Stimulated activated CD4-positive, alpha-beta T cell treated with anti-CD3 and anti-CD28 coated beads, Interleukin-4, amount 100 ng/mL, for 24 hours (primary cell): ENCODE measurements at places on chromosomes 16 and 17.

GRCh38 chr16:87201790-87202189 lies 115.4 kb downstream of the C16orf95 start:
- DNase-seq = no peak

- peak; percentile 70 for DNase-seq
Observed at GRCh38 chr17:80991645-80992076, at the start of gene CHMP6. TSS of gene CHMP6 (plus strand) at chr17:80991841. CDS start at chr17:80991919, 78 bp downstream.

GRCh38 chr17:49031965-49032928 lies 35.1 kb downstream of the IGF2BP1 start:
- DNase-seq = peak; percentile 55

DNA sequence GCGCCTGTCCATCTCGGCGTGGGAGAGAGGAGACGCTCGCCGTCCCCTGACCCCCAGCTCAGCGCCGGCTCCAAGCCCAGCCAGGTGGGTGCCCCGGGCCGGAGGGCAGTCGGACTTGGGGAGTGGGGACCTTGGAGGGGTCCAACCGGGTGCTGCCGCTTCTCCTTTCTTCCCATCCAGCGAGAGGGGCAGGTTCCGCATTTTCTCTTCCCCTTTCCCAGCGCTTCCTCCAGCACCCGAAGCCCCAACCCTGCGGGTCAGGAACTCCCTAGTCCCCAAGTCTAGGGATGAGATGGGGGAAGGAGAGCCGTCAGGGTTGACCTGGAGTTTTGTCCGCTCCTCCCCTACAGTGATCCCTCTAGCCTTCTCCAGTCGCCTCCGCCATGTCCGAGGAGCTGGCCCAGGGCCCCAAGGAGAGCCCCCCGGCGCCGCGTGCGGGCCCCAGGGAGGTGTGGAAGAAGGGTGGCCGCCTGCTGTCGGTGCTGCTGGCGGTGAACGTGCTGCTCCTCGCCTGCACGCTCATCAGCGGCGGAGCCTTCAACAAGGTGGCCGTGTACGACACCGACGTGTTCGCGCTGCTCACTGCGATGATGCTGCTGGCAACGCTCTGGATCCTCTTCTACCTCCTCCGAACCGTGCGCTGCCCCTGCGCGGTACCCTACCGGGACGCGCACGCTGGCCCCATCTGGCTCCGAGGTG lies at the start of gene OTOP2:
Gene OTOP2 (plus strand): TSS at position 24 of the 699 bp plus-strand sequence. CDS start 360 bp downstream, at position 384.
- DNase-seq = peak; percentile 6

DNA sequence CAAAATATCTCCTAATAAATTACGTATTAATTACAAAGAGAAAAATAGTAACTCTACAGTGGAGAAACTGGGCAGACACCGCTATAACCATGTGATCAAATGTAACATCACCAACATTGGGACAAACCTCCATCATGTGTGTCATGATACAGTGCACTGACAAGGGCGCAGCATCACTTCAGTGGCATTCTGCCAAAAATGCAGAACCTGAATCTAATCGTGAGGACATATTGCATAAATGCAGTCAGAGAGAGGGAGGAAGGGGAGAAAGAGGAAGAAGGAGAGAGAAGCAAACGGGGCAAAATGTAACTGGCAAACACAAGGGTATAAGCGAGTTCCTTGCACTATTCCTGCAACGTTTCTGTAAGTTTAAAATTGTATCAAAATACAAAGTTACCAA lies 74.2 kb upstream of the MARCHF10 start:
- no peak for DNase-seq

DNA sequence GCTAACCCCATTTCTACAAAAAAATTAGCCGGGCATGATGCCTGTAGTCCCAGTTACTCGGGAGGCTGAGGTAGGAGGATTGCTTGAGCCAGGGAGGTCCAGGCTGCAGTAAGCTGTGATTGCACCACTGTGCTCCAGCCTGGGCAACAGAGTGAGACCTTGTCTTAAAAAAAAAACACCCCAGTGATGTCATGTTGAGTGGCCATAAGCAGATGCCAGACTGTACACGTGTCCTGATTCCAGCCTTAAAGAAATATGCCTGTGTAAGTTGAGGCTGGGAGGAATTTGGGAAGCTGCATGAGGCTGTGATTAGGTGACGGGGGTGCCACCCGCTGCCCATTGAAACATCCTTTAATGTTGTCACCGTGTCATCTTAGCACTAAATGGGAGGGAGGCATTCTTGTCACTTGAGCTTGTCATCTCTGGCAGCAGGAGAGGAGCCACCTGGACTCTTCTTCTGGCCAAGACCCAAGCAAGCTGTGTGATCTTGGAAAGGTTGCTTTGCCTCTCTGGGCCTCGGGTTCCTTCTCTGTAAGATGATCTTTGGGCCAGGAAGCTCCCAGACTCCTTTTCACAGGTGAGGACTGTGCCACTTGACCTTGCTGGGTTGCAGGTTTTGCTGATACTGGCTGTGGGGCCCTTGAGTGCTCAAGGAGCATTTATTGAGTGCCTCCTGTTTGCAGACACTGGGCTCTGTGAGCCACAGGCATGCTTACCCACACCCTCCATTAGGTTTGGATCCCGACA lies 98.3 kb upstream of the CIBAR2 start:
- DNase-seq = no peak

GRCh38 chr17:80296221-80296620 lies 35.6 kb downstream of the RNF213 start:
- no peak for DNase-seq

DNA sequence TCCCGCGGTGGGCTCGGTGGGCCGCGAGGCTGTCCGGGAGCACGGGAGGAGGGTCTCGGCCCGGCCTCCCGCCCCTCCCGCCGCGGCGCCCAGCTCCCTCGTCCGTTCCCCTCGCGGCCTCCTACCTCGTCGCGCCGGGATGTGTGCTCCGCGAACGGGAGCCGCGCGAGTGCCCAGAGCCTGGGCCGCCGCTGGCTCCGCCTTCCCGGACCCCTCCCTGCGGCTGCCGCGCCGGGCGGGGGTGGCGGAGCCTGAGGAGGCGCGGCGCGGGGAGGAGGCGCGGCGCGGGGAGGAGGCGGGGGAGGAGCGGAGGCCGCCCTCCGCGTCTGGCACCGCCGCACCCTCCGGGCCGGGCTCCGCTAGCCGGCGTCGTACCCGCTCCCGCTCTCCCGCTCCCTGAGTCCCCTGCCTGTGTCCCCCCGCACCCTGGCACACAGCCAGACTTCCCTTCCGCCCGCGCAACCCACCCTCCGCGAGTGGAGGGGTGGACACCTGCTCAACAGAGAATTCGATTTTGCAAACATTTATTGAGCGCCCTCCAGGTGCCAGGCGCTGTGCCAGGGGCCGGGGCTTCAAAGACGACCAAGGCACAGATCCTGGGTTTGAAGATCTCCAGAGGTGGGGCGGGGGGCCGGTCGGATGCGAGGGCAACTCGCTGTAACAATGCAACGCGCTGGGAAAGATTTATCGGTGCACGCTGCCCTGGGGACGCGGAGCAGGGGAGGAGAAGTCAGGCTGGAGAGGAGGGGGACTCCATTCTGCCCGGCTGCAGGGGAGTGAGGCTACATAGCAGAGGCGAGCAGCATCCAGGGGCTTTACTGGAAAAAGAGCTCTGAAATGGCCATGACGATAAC lies at the start of gene MPP3:
Gene MPP3 (minus strand): TSS at position 171 of the 854 bp plus-strand sequence. CDS start 1,240 bp downstream, outside the sequence.
- DNase-seq = peak; percentile 26

GRCh38 chr17:49659661-49660382 lies 18.1 kb downstream of the SPOP start:
- DNase-seq = no peak

- DNase-seq = no peak
Observed at GRCh38 chr17:10384175-10384574, 11.4 kb upstream of the MYH13 start.
